NCI-H2029 treated with DMSO at 0.1 percent for 48 hours (cell line): ENCODE measurements at places on chromosomes 7 and 10.

DNA sequence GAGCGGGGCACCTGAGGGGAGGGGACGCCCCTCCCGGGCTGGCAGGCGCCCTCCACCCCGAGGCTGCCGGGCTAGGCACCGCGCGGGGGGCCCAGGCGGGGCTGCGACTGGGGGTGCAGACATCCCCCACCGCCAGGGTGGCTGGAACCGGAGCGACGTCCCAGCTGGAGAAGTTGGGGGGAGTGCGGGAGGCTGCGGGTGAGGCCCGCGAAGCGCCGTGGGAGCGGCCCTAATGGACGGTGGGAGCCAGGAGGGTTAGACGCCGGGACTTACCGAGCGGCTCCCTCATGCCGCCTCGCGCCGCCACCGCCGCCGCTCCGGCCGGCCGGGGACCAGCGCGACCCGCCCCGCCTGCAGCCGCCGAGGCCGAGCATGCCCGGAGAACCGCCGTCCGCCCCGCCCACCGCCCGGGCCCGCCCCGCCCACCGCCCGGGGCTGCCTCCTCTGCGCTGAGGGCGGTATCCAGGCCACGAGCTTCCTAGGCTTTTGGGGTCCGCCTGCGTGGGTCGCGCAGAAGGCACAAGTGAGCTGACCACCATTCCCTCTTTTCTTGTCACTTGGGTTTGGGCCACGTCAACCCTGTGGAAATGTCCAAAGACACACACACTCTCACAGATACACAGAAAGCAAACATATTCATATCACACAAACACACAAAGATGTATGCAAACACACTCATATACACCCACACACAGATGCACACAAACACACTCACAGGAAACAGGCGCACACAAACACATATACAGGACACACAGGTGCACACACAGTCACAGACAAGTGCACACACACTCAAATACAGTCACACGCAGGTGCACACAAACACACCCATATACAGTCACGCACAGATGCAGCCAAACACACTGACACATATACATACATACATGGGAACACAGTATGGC lies at the start of gene JCAD:
TSS of gene JCAD (minus strand) at position 378 of the 899 bp plus-strand sequence. CDS start 11,774 bp downstream, outside the sequence.
- no peak for DNase-seq

DNA sequence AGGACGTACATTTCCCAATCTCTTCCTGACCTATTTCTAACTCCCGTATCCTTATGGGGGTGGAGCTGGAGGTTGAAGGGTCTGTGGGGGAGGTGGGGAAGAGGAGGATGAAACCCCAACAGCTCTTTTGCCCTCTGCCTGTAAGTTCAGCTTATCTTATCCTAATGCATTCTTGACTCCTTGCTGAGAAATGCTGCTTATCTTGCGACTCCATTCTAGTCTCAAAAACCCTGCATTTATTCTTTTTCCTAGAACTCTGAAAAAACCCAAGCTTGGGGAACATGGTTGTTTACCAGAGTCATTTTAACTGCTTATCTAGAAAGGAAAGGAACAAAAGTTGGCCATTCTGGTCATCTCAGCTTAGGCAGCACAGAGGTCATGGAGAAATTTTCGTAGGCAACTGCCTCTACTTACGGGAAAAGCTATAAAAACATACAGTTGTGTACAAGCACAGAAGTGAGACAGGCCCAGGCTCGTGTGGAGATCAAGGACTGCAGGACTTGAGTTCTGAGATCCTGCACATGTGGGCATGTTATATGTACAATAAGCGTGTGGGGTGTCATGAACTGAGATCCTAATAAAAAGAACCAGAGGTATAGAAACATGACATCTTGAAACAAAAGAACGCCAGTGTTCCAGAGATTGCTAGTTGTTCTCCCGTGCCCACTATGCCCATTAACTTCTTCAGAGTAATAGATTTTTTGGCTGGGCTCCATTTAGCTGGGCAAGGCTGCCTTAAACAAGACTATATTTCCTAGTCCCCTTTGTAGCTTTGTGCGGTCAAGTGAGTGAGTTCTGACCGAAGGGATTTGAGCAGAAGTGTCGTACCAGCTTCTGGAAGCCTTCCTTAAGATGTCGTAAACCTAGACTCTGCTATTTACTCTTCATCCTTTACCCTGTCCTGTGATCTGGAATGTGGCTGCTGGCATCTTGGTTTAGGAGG lies 9.6 kb downstream of the INMT start:
- DNase-seq = no peak

- no peak for DNase-seq
Measured at GRCh38 chr10:81733542-81733941, 141.5 kb upstream of the NRG3 start.

DNA sequence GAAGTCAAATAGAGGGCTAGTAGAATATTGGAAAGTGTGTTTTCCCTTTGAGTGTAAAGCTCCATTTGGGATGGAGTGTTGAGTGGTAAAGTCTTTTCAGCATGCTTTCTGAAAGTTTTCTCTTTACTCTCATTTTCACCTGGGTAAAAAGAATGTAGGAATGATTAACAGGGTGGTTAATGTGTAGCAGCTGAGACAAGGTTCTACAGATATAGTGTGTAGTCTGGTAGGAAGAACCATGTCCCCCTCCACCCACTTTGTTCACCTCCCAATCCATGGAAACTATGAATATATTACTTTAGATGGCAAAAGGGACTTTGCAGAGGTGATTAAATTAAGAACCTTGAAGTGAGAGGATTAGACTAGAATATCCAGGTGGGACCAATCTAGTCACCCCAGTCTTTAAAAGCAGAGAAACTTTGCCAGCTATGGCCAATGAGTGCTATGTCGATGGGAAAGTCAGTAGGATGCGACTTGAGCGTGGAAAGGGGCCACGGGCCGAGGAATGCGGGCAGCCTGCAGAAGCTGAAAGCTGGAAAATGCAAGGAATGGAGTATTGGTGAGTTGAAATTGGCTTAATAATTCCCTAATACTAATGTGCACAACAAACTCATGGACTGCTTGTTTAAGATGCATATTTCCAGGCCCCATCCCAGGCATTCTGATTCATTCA lies 166.3 kb upstream of the AHR start:
- no peak for DNase-seq

- no peak for DNase-seq
Measured at GRCh38 chr7:24932815-24933214, 47.2 kb downstream of the OSBPL3 start.

GRCh38 chr10:124508070-124508667 lies 46.5 kb downstream of the LHPP start:
- DNase-seq = peak; percentile 9
